ENCODE measurements at places on chromosomes 3 and 15. TPM values are rescaled to one million over a fixed set of nuclear protein-coding genes. Genes with fewer than 3 reads are reported as not detected.

GRCh38 chr3:133588784-133589465 lies 15.4 kb downstream of the CDV3 start:
- H3K27ac ChIP-seq, result no peak overlapping the region
- peaks cover under 1% of the 10 kb centered on the region for H3K4me1 ChIP-seq
- no peaks in the 10 kb centered on the region for H3K36me3 ChIP-seq
- no peak overlapping the region for H3K4me3 ChIP-seq
- DNase-seq, result no peak

DNA sequence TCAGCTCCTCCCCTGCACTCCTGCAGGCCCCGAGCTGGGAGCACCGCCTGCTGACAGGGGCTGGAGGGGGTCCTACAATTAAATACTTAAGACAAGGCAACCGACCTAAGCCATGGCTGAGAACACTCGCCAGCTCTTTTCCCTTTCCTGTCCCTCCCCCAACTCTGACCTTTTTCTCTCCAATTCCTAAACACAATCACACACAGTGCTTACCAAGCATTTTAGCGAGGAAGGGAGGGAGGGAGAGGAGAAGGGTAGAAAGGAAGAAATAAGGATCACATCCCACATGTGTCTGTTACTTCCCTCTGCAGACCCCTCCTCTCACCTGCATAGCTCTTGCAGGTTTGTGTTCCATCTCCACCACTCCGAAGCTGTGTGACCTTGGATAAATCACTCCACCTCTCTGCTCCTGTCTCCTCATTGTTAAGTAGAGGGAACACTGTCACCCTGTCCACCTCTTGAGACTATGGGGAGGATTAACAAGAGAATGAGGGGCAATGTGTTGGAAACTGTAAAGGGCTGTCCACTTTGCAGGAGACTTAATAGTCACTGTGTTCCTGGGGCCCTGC lies 63.6 kb downstream of the CYP11A1 start:
- DNase-seq, result no peak
- no peaks in the 10 kb centered on the region for H3K36me3 ChIP-seq
- H3K4me1 ChIP-seq, result no peaks in the 10 kb centered on the region
- no peak overlapping the region for H3K4me3 ChIP-seq
- H3K27me3 ChIP-seq, result no peaks in the 10 kb centered on the region
- no peak overlapping the region for H3K27ac ChIP-seq

DNA sequence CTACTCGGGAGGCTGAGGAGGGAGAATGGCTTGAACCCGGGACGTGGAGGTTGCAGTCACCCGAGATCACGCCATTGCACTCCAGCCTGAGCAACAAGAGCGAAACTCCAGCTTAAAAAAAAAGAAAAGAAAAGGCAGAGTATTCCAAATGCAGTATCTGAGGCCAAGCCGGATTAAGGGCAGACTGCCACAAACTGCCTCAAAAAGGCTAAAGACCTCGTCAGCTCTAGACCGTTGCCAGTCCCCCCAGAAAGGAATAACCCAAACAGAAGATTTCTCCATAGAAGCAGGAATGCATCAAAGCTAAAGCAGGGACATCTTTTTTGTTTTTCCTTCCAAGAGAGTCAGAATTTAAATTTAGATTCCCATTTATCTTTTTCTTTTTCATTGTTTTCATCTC lies 72.9 kb downstream of the TM4SF4 start:
- no peaks in the 10 kb centered on the region for H3K27me3 ChIP-seq
- H3K4me3 ChIP-seq, result no peak overlapping the region
- H3K27ac ChIP-seq, result peak overlapping the region; percentile 37
- H3K4me1 ChIP-seq, result peaks cover 3% of the 10 kb centered on the region
- no peaks in the 10 kb centered on the region for H3K36me3 ChIP-seq

DNA sequence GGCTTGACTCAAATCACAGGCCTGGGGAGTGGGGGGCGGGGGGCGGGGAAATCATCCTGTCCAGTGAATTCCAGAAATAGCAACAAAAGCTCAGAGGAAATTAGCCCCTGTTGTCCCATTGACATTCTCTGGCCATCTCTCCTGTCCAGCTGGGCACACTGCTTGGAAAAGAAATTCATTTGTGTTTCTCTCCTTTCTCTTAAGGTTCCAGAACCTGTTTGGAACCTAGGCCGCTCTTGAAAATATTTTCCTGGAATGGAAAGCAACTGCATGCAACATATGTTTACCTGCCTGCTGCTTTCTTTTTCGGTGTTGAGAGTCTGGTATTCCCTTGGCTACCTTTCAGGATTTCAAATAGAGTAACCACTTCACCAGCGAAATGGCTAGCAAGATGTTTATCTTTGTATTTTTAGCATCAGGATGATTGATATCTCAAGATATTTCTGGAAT lies 169.0 kb downstream of the GHSR start:
- H3K4me3 ChIP-seq, result no peak overlapping the region
- no peaks in the 10 kb centered on the region for H3K36me3 ChIP-seq
- no peak for DNase-seq

GRCh38 chr15:77135181-77135580 lies 64.3 kb upstream of the TSPAN3 start:
- H3K27me3 ChIP-seq, result no peaks in the 10 kb centered on the region
- H3K27ac ChIP-seq, result no peak overlapping the region
- DNase-seq, result no peak
- peaks cover 12% of the 10 kb centered on the region for H3K4me1 ChIP-seq
- no peaks in the 10 kb centered on the region for H3K36me3 ChIP-seq

DNA sequence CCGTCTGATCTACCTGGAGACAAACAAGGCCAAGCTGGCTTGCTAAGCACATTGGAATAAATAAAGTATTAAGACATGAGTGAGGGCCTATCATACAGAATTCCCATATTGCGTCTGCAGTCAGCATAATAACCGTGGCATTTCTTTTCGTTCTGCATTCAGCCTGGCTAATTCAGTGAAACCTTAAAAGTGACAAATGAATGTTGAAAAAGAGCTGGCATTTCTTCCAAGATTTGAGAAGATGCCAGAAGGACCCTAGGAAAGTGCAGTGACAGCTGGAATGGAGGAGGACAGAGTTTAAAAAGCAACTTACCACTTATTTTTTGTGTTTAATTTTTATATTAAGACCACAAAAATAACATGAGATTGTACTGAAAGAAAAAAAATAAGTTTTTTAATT lies 67.1 kb downstream of the SUCLG2 start:
- no peak overlapping the region for H3K27ac ChIP-seq
- H3K36me3 ChIP-seq, result no peaks in the 10 kb centered on the region
- no peaks in the 10 kb centered on the region for H3K4me1 ChIP-seq
- no peak for DNase-seq
- no peaks in the 10 kb centered on the region for H3K27me3 ChIP-seq
- H3K4me3 ChIP-seq, result no peak overlapping the region

- no peaks in the 10 kb centered on the region for H3K4me1 ChIP-seq
- no peak for DNase-seq
- H3K27ac ChIP-seq, result no peak overlapping the region
- H3K36me3 ChIP-seq, result no peaks in the 10 kb centered on the region
- no peak overlapping the region for H3K4me3 ChIP-seq
These were observed 60.0 kb upstream of the NTRK3 start for GRCh38 chr15:88316586-88316985.

DNA sequence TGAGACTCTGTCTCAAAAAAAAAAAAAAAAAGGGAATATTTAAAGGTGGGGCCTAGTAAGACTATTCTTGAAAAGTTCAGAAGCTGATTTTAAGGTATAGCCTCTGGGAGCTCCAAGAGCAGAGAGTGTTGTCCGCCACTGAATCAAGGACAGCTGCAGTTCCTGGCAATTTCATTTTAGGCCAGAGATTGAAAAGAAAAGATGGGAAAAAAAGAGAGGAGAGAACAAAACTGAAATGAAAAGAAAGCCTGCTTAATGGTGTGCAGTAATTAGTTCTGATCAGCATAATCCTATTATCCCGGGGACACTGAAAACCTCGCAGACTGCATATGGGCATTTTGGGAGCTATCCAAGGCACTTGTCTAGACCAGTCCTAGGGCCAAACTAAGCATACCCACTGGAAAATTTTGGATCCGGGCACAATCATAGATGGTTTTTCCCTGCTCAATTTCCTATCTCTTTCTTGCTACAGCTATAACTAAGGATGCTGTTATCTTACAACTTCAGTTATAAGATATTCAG lies 43.2 kb downstream of the EHHADH start:
- H3K27me3 ChIP-seq, result no peaks in the 10 kb centered on the region
- H3K36me3 ChIP-seq, result no peaks in the 10 kb centered on the region
- no peak overlapping the region for H3K4me3 ChIP-seq
- H3K27ac ChIP-seq, result no peak overlapping the region

- no peaks in the 10 kb centered on the region for H3K36me3 ChIP-seq
- no peaks in the 10 kb centered on the region for H3K27me3 ChIP-seq
- no peaks in the 10 kb centered on the region for H3K4me1 ChIP-seq
- H3K27ac ChIP-seq, result no peak overlapping the region
These were observed 202.5 kb upstream of the TLE3 start for GRCh38 chr15:70299931-70300869.

GRCh38 chr15:44102675-44103254 lies 92.3 kb downstream of the FRMD5 start:
- no peaks in the 10 kb centered on the region for H3K4me1 ChIP-seq
- H3K36me3 ChIP-seq, result no peaks in the 10 kb centered on the region
- DNase-seq, result no peak

DNA sequence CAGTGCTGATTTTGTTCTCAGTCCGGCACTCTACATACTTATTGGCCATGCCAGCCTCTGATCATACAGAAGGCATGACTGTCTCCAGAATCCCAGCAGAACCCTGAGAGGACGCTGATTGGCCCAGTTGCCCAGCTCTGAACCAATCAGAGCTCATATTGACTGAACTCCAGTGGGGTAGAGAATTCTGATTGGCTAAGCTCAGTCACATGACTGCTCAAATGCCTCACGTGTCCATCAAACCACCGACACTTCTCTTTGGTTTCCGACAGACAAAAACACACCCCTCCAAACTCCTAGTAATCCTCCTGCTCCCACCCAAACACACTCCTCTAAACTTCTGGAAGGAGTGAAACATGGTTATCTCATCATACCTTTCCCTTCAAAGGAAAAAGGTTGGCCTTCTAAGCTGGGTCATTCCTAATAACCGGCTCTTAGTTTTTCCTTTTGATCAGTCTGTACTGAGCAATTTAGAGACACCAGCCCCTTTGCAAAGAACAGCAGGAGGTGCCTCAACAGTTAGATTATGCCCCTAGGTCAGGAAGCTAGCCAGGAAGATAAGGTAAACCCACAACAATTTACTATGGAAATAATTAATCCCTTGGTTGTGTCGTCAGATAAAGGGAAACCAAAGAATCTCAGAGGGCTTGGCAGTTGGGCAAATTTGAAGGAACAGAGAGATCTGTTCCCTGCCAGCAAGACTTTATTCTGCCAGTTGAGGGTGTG lies 187.8 kb downstream of the TLE3 start:
- H3K4me3 ChIP-seq, result no peak overlapping the region
- H3K27me3 ChIP-seq, result no peaks in the 10 kb centered on the region
- H3K36me3 ChIP-seq, result no peaks in the 10 kb centered on the region
- H3K27ac ChIP-seq, result no peak overlapping the region
- H3K4me1 ChIP-seq, result no peaks in the 10 kb centered on the region
- DNase-seq, result no peak

- no peaks in the 10 kb centered on the region for H3K4me1 ChIP-seq
- H3K27ac ChIP-seq, result no peak overlapping the region
- H3K36me3 ChIP-seq, result no peaks in the 10 kb centered on the region
- no peak overlapping the region for H3K4me3 ChIP-seq
- no peaks in the 10 kb centered on the region for H3K27me3 ChIP-seq
- DNase-seq, result no peak
These were observed 130.6 kb downstream of the CCNL1 start for GRCh38 chr3:157029365-157029790.

- no peak overlapping the region for H3K27ac ChIP-seq
- H3K4me1 ChIP-seq, result peaks cover 4% of the 10 kb centered on the region
- no peak for DNase-seq
These were observed 396.4 kb downstream of the SHQ1 start for GRCh38 chr3:72451841-72452240.

- peaks cover 13% of the 10 kb centered on the region for H3K4me1 ChIP-seq
- no peak overlapping the region for H3K27ac ChIP-seq
- H3K36me3 ChIP-seq, result no peaks in the 10 kb centered on the region
- no peak for DNase-seq
These were observed 11.7 kb upstream of the ADAMTS17 start for GRCh38 chr15:100353449-100353848.

DNA sequence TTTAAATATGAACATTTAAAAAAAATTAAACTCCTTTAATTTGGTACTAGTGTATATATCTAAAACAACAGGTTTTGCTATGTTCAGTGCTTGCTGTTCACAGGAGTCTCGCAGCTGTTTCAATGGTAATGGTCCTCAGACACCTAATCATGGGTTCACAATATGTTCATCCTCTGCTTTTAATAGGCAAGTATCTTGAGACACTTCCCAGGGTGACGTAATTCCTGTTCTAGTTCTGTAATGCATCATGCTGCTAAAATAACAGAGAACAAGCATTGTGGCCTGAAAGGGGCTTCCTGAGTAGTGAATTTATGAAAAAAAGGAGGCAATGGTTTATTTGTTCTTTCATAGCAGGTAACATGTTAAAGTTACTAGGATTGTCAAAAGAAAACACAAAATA lies 625.2 kb upstream of the GBE1 start:
- H3K4me3 ChIP-seq, result no peak overlapping the region
- no peaks in the 10 kb centered on the region for H3K4me1 ChIP-seq
- H3K27ac ChIP-seq, result no peak overlapping the region

- no peaks in the 10 kb centered on the region for H3K36me3 ChIP-seq
- peak overlapping the region; percentile 56 for H3K4me3 ChIP-seq
These were observed 19.1 kb downstream of the SLC12A6 start for GRCh38 chr15:34318277-34319079.

DNA sequence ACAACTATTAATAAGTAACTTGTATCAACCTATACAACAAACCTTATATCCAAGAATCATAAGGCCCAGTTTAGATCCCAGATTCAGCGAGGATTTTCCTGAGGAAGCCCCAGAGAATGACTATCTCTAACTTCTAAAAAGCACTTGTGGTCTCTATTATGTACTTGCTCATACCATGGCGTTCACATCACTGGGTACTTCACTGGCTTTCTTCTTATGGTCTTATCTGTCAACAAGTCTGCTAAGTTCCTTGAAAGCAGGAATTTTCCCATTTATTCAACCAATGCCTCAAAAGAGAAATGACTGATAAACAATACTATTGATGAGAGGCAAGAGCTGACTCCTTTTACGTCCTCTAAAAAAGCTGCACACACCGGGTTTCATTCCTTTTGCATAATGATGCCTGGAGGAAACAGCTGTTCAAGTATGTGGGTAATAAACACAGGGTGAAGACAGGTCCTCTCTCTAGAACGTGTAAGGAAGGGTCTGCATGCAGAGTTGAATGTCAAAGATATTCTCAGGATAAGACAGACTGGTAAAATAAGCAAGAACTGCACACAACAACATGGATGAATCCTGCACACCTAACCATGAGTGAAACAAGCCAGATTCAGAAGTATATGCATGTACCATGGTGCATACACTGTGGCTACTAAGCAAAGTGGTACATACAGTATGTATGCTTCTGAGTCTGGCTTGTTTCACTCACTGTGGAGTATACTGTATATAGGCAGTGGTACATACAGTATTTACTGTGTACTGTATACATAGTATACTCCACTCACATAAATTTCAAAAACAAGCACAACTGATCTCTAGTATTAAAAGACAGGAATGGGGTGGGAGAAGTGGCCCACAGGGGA lies 408.7 kb downstream of the SHQ1 start:
- no peak for DNase-seq
- no peak overlapping the region for H3K27ac ChIP-seq
- H3K4me3 ChIP-seq, result no peak overlapping the region
- H3K36me3 ChIP-seq, result no peaks in the 10 kb centered on the region
- H3K4me1 ChIP-seq, result peaks cover 72% of the 10 kb centered on the region
- H3K27me3 ChIP-seq, result no peaks in the 10 kb centered on the region

The CLDN1 gene
- 48.6 TPM for total RNA-seq

The LRTM1 gene
- not detected for total RNA-seq

The TGM5 gene
- 8.3 TPM for total RNA-seq

The TEX55 gene
- not detected for total RNA-seq

The NR2E3 gene
- 0.98 TPM for total RNA-seq

The CLRN1 gene
- not detected for total RNA-seq
